ENCODE measurements at places on chromosomes 12 and 14.

- peak; percentile 40 for DNase-seq
Measured at GRCh38 chr12:109833307-109834189, at the start of gene TRPV4. Gene TRPV4, minus strand, starts transcription at chr12:109833398. Its CDS starts 18,602 bp downstream, at chr12:109814796.

DNA sequence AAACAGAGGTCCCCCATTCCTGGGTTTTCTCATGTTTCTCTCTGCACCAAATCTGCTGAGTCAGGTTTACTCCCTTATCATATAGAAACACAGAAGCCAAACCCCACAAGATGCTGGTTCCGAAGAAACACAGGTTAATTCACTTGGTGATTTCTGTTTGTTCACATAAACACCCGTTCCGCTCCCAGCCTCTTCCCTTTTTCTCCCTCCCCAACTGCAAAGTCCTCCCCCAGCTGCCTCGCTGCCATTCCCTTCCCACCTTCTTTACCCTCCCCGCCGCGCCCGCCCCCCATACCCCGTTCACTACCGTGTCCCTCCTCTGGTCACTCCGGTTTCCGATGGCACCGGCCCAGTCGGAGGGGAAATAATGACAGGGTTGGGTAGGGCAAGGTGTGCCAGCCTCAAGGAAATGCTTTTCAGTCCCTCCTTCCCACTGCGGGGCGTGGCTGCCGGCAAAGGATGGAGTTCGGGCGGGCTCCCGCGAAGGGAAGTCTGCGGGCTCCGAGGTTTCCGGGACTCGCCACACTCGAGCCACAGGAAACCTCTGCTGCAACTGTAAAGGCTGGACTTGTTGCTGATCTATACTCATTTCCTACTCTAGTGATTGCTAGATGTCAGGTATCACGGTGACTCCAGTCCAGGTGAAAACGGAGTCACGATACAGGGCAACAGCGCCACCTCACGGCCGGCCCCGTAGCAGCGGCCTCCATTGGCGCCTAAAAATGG, at the start of gene STYK1:
STYK1 (minus strand) TSS at position 394 of the 726 bp plus-strand sequence. CDS start 39,434 bp downstream, outside the sequence.
- DNase-seq: peak; percentile 50

GRCh38 chr12:50625029-50625925, 120.5 kb downstream of the DIP2B start:
- no peak for DNase-seq

GRCh38 chr12:3427956-3428355, 63.0 kb upstream of the PRMT8 start:
- DNase-seq: no peak

GRCh38 chr12:117699575-117699974, 269.2 kb downstream of the KSR2 start:
- DNase-seq: no peak

DNA sequence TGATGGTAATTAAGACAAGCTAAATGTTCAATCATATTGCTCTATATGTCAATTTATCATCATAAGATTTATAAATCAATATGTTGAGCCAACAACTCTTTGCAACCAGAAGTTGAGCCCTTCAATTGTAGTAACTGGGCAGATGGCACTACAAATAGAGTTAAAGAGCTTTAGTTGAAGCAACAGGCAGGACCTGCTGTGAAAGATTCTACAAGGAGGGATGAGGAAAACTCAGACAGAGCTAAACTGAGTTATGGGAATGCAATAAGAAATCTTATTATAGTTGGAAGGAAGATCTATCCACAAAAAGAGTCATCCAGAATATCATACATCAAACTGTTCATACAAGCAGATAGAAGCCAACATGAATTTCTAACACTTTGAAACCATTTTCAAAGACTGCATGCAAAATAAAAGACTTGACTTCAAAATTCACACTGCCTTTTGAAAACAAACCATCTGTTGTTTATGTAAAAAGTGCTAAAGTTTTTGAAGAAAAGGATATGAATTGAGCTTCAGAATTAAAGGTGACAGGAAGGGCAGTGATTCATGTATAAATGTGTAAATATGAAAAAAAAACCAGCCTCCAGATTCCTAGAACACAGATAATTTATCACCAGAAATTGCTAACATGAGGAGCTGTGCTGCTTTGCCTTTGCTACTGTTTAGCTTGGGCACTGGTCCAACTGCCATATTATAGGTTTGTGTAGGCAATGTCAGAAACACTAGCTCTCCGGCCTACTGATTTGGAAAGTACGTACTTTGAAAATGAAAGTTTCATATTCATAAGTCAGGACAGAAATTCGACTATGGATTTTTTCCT, 133.2 kb downstream of the SLC35F4 start:
- DNase-seq: no peak

- peak; percentile 79 for DNase-seq
Measured at GRCh38 chr14:65228956-65229747, 126.8 kb upstream of the MAX start.

DNA sequence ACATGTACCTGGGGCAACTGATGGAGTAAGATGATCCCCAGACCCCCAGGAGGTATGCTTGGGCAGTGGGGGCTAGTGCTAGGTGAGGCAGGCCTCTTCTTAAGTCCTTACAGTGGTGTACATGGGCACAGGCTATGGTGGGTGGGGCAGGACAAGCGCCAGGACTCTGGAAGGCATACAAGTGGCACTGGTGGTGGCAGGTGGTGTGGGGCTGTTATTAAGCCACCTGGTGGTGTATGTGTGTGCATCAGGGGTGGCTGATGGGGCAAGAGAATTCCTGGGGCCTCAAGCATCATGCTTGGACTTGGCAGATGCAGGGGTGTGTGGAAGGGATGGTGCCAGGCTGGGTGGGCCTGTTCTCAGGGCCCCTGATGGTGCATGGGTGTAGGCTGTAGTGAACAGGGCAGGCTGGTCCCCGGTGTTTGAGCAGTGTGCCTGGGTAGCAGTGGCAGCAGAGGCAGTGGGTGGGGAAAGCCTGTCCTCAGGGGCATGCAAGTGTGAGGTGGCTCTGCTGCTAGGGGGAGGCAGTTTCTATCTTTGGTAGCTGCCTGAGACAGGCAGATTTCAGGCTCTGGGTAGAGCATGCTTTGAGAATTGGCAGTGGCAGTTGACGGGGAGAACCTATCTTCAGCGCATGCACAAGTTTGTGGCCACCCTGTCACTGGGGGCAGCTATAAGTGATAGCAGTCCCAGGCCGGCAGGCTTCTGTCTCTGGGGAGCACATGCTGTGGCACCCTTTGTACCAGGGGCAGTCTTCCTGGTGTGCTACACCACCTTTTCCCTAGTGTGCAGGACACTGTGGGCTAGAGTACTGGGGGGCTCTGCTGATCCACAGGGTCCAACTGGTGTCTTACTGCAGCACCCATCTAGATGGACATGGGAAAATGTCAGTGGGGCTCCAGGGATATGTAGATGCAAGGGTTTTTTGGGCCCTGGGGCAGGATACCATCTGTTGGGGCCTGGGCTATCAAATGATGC, 52.6 kb upstream of the ABCD2 start:
- no peak for DNase-seq

- no peak for DNase-seq
Measured at GRCh38 chr12:129700036-129700435, 203.8 kb downstream of the TMEM132D start.

GRCh38 chr14:68541178-68541896, 251.5 kb downstream of the ZFP36L1 start:
- DNase-seq: no peak

DNA sequence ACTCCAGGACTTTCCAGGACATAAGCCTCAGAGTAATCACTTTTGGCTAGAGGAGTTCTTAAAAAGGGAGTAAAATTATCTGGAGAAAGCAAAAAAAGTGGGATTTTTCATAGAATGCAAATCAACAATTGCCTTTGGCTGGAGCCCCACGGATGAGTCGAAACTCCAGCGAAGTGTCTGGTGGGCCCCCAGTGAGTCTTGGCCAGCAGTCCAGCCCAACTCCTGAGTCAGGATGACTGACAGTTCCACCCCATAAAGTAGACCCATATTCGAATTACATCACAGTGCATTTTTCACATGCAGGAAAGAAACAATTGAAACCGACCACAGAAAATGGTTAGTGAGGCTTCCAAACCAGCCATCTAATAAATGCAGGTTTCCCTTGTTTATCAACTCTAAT, 265.7 kb downstream of the BCL11B start:
- no peak for DNase-seq

DNA sequence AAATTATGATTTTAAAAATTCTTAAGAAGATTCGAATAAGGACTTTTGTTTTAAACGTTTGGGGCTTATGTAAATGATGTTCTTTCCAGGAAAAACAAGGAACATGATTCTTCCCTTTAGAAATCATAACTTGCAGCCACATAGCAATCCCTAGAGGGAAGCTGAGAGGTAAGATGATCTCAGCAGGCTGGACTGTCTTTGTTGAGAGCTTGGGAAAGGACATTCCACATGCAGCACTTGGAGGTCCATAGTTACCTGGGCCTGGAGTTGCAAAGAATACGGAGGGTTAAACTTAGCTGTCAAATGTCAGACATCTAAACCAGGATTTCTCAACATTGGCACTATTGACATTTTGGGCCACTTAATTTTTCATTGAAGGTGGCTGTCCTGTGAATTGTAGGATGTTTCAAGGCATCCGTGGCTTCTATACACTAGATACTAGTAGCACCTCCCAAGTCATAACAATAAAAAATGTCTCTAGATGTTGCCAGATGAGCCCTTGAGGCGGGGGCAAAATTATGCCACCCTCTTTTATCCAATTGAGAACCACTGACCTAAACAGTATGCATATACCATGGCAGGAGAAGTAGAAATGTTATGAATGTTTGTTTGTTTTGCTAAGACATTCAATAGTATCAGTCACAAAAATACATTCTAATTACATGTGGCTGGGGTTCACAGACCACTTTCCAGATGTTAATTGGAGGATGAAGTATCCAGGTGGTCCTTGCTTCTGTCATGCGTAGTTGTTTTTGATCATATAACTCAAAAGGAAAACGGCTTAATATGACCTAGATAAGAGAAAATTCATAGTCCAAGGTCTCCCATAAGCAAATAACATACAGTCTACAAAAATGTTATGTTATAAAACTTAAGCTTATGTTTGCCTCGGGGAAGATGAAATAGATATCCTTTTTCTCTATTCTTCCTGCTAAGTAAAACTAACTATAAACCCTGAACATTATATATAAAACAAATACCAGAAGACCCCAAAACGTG, 30.5 kb downstream of the TTC6 start:
- DNase-seq: no peak

- DNase-seq: no peak
Measured at GRCh38 chr12:15682826-15683225, 106.4 kb downstream of the EPS8 start.

- no peak for DNase-seq
Measured at GRCh38 chr14:37023875-37024565, 148.4 kb downstream of the SLC25A21 start.

- DNase-seq: no peak
Measured at GRCh38 chr12:125093681-125094330, 28.6 kb downstream of the AACS start.

DNA sequence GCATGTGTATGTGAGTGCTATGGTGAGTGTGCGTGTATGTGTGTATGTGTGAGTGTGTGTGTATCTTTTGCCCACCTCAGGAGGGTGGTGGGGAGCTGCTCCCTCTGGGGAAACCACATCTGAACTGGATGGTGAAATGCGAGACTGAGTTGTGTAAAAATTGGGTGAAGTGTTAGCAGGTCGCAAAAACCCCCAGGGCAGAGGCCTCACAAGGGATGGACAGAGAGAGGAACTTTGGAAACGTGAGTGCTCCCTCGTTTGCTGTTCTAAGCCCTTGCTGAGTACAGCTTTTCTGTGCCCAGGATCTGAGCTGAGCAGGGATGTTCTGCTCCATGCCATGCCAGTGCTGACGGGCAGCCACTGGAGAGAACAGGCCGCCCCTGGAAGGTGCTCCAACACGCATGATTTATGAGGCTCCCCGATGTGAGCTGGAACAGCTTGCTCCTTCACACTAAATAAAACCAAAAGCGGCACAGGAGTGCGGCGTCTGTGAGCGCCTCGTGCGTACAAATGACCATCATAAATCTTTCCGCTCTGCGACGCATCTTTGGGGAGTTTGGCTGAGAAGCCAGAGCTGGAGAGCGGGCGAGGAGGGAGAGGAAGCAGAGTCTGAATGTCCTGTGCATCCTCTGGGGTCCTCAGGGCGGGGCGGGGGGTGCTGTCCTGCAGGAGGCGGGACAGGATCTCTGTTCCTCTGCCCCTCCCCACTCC, 14.1 kb upstream of the GALNT9 start:
- no peak for DNase-seq

- no peak for DNase-seq
Measured at GRCh38 chr12:4322726-4323125, 1.7 kb downstream of the TIGAR start.

- DNase-seq: no peak
Measured at GRCh38 chr12:15712823-15713660, 76.1 kb downstream of the EPS8 start.

- DNase-seq: no peak
Measured at GRCh38 chr12:26870491-26871419, 37.8 kb upstream of the ITPR2 start.

DNA sequence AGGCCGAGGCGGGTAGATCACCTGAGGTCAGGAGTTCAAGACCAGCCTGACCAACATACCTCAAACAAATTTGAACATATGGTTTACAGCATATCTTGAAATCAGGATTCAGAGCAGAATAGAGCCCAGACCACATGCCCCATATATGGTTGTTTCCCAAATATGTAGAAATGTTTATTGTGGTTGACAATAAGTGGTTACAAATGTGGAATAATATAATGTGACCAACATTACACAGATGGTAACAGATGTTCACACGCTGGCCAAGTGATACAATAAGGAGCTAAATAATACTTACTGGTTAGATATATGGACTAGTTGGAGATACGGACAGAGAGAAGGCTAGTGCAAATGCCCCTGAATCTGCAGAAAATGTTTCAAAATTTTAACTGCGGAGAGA, 85.3 kb downstream of the MAPKAPK5 start:
- DNase-seq: no peak

DNA sequence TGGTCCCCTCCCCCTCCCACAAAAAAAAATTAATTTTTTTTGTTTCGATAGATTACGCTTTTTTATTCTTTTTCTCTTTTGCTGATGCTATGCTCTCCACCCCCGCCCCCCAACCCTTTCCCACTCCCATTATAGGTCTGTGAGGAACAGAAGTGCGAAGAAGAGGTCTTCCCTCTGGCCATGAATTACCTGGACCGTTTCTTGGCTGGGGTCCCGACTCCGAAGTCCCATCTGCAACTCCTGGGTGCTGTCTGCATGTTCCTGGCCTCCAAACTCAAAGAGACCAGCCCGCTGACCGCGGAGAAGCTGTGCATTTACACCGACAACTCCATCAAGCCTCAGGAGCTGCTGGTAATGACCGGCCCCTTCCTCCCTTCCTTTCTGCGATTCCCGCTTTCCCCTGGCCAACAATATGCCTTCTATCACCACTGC, 2.3 kb downstream of the CCND2 start:
- DNase-seq: no peak

GRCh38 chr14:83556746-83557453, 1973.0 kb upstream of the FLRT2 start:
- DNase-seq: no peak

- DNase-seq: no peak
Measured at GRCh38 chr12:38053655-38054464, 262.7 kb upstream of the ALG10B start.

Data from neuronal stem cell (in vitro differentiated cells).